MCF 10A (cell line): ENCODE measurements at places on chromosomes 16 and 17.
A peak's percentile ranks its signal among the peaks of the same experiment; 100 is the strongest.

- H3K36me3 ChIP-seq = peaks cover 37% of the 10 kb centered on the region
- H3K4me1 ChIP-seq = peaks cover 5% of the 10 kb centered on the region
- no peak overlapping the region for H3K27ac ChIP-seq
Observed at GRCh38 chr16:72786606-72787005, 261.3 kb downstream of the ZFHX3 start.

DNA sequence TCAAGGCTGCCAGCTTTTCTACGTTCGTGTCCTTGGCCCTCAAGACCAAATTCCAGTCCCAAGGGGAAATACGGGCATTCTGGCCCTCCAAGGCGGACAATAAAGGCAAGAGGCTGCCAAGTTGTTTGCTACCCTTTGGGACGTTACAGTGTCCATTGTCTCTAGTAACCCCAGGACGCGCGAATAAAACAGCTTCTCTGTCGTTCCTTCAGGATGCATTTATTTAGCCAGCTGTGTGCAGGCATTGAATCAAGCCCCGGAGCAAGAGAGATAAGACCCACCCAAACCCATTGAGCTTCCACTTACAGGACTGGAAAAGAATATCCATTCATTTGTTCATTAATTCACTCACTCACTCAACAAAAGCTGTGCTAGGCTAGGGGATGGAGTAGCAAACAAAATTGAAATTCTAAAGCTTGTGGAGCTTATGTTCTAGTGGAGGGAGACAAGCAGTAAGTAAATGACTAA, 656 bp downstream of the MRPL58 start:
- H3K4me1 ChIP-seq = peaks cover 22% of the 10 kb centered on the region
- no peak for DNase-seq
- H3K27me3 ChIP-seq = no peaks in the 10 kb centered on the region
- H3K27ac ChIP-seq = peak overlapping the region; percentile 77
- H3K36me3 ChIP-seq = peaks cover 28% of the 10 kb centered on the region

DNA sequence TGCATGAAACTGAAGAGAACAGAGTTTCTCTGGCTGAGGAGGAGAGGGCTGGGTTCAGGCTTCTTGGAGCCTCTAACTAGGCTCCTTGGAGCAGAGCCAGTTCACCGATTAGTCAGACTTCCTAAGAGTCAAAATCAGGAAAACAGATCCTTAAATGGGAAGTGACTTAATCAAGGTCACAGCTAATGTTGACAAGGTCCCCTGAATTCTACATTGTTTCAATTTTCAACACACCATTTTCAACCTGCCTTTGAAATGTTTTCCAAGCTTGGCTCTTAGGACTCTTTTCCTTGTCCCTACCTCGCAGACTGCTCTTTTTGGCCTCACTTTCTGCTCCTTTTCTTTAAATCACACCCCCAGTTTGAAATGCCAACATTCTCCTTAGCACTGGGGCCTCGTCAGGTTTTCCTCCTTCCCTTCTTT, 16.3 kb downstream of the MYL4 start:
- no peak overlapping the region for H3K4me3 ChIP-seq
- H3K27ac ChIP-seq = peak overlapping the region; percentile 90
- H3K27me3 ChIP-seq = no peaks in the 10 kb centered on the region
- H3K4me1 ChIP-seq = peaks cover 35% of the 10 kb centered on the region

GRCh38 chr17:7667656-7668406, 17.1 kb downstream of the ATP1B2 start:
- H3K27ac ChIP-seq = no peak overlapping the region
- H3K36me3 ChIP-seq = peaks cover 50% of the 10 kb centered on the region
- no peak overlapping the region for H3K4me3 ChIP-seq
- DNase-seq = no peak
- H3K27me3 ChIP-seq = no peaks in the 10 kb centered on the region
